Panc1 (cell line): ENCODE measurements at places on chromosomes 6 and 20. TPM values are rescaled to one million over a fixed set of nuclear protein-coding genes. Genes with fewer than 3 reads are reported as not detected.

- DNase-seq = no peak
These were observed 239.1 kb upstream of the CEP162 start for GRCh38 chr6:84466511-84466910.

- no peak for DNase-seq
These were observed 14.8 kb downstream of the MTHFD1L start for GRCh38 chr6:150880336-150880735.

GRCh38 chr20:62836967-62837490, 20.2 kb downstream of the COL9A3 start:
- no peak for DNase-seq

GRCh38 chr6:168468045-168468444, 27.1 kb downstream of the SMOC2 start:
- DNase-seq = no peak

GRCh38 chr20:22711971-22712755, 127.8 kb upstream of the FOXA2 start:
- no peak for DNase-seq

- DNase-seq = no peak
These were observed 96.1 kb downstream of the COL12A1 start for GRCh38 chr6:75109765-75110164.

GRCh38 chr20:59864726-59865125, 68.7 kb downstream of the SYCP2 start:
- DNase-seq = no peak

GRCh38 chr6:43972913-43973300, 154.3 kb downstream of the MRPL14 start:
- DNase-seq = no peak

DNA sequence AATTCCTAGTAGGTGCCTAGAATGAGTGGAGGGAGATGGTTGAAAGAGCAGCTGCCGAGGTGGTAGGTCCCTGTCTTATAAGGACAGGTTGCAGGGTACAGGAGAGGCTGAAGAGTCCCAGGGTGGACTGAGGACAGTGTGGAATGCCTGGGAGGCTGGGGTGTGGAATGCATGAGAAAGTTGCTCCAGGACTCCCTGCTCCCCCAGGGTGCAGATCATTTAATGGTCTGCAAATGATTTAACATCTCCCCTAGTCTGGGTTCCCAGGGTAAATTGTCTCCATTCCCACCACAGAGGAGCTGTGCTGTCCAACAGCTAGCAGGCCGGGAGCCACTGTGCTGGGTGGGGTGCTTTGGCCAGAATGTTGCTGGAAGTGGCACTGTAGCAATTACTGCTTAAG, 76.0 kb downstream of the CD83 start:
- DNase-seq = no peak

DNA sequence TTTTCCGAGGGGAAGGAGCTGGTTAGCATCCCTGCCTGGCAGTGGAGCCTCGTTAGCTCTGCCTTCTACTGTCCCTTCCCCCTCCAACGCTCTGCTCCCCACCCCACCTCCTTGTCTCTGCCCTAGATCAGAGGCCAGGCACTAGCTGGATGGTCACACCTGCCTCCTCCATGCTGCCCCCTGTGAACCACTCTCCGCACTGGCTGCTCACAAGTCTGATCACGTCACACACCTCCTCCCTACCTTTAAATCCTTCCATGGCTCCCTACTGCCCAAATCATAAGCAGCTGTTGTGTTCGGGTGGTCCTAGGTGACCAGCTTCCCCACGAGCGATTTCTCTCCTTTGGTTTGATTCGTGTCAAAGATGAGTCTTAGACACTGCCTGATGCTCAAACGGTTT, 71.3 kb downstream of the CHMP4B start:
- DNase-seq = no peak

- no peak for DNase-seq
These were observed 53.7 kb upstream of the ZNF217 start for GRCh38 chr20:53647286-53647821.

GRCh38 chr6:87919416-87919815, 128.2 kb upstream of the SPACA1 start:
- DNase-seq = no peak

DNA sequence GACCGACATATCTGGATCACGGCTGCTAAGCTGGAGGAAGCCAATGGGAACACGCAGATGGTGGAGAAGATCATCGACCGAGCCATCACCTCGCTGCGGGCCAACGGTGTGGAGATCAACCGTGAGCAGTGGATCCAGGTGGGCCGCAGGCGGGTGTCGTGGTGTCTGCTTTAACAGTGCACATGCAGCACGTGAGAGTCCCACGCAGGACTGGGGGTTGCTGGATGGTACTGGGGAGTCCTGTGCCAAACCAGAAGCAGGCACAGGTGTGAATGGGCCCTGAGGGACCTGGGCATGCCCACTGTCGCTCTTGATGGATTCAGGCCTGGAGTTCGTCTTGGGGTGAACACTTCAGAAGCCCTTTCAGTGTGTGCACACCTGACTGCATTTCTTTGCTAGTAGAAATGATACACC, 24.6 kb upstream of the C20orf204 start:
- DNase-seq = no peak

DNA sequence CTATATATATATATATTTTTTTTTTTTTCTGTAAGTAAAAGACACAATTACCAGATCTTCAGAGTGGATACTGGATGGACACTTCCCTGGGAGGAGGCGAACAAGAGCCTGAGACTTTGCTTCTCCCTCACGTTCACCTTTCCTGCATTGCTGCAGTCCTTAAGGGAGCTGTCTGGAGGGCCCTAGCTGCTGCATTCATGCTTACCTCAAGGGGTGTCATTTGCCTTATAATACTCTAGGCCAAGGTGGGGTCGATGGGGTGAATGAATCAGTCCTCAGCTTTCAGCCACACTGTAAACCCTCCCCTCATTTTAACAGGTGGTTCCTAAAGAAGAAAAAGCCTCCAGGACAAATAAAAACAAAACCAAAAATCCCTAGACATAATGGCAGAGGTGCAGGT, 34.8 kb upstream of the CD83 start:
- DNase-seq = no peak

The SRMS gene
- total RNA-seq = not detected

The POU5F1 gene
- 1.1 TPM for total RNA-seq

The DIDO1 gene
- total RNA-seq = 57.3 TPM

The MYLK4 gene
- total RNA-seq = 0.85 TPM

The GNMT gene
- total RNA-seq = 0.72 TPM

The DNAH8 gene
- total RNA-seq = not detected

The PXT1 gene
- total RNA-seq = not detected
